ENCODE measurements at places on chromosomes 5 and 9.

DNA sequence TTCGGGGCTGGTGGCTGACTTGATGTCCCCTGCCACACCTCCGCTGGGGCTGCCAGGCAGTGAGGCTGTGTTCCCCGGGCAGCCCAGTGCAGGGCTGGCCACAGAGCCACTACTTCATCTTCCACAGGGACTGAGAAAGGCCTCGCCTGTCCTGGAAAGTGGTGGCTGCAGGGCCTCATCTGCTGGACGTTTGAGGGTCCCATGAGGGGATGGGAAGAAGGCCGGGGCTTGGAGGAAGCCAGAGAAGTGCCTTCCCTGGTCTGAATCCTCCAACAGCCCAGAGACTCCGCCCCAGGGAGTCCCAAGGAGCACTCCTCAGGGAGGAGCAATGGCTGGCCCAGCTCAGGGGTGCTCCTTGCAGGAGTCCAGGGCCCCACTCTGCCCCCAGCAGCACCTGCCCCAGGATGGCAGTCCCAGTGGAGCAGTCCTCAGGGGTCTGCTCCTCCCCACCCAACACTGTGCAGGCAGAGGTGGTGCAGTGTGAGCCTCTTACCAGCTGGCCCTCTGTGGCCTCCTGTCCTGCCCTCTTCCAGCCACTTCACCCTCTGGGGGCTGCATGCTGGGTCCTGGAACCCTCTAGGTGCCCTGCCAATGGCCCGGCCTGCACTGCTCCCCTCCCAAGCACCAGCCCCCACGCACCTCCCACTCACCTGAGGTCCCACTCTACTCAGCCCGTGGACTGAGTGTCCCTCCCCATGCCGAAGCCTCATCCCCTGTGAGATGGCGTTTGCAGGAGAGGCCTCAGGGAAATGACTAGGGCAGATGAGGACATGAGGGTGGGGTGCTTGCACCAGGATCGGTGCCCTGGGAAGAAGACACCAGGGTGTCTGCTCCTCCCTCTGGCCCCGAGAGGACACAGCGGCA lies 47.3 kb upstream of the COL5A1 start:
- DNase-seq, result no peak

DNA sequence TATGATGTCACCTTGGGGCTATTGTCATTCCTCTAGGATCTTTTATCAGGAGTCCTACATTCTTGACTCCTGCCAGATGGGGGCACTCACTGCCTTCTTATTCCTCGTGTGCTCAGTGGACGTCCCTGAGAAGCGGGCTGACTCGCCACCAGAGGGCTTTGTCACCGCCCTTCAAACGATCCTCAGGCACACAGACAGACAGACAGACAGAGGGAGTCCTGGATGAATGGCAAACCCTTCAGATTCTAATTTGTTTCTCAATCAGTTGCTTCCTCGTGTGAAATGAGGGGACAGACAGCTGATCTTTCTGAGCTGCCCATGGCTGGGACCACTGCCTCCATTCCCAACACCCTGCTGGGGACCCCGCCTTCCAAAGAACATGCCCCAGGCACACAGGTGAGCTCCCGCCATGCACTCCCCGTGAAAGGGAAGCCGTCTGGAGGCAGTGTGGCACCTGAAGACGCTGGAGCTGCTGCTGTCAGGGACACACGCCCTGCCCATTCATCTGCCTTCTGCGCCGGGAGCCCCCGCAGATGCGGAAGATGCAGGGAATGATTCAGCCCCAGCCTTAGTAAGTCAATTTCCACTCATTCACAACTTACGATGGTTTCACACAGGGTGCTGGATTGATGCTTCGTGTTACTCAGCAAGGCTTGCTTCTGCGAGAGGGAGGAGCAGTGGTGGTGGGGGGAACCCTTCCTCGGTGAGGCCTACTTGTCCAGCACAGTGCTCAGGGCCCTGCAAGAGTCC lies 24.9 kb upstream of the SH3PXD2B start:
- DNase-seq, result peak; percentile 71

GRCh38 chr5:53425687-53426511 lies 54.5 kb upstream of the FST start:
- peak; percentile 15 for DNase-seq

DNA sequence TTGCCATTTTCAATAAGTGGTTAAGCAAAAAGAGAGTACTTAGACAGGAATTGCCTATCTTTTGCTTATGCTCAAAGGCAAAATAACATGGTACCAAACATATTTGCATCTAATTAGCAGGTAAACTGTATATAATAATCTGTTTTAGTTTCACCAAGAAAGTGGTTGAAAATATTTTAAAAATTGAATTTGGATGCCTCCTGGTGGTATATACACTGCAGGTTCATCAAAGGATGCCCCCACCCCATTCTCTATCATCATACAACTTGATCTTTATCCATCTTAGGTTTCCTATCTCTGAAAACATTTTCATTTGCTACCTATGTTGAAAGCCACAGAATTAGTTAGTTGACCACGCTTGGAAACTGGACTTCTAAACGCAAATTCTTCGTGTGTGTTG lies 47.0 kb upstream of the MROH2B start:
- no peak for DNase-seq

GRCh38 chr9:73206851-73207250 lies 55.2 kb downstream of the ANXA1 start:
- DNase-seq, result no peak

GRCh38 chr5:3075309-3075708 lies 323.8 kb upstream of the IRX2 start:
- no peak for DNase-seq

GRCh38 chr5:18236386-18236785 lies 602.1 kb downstream of the TAF11L14 start:
- no peak for DNase-seq

DNA sequence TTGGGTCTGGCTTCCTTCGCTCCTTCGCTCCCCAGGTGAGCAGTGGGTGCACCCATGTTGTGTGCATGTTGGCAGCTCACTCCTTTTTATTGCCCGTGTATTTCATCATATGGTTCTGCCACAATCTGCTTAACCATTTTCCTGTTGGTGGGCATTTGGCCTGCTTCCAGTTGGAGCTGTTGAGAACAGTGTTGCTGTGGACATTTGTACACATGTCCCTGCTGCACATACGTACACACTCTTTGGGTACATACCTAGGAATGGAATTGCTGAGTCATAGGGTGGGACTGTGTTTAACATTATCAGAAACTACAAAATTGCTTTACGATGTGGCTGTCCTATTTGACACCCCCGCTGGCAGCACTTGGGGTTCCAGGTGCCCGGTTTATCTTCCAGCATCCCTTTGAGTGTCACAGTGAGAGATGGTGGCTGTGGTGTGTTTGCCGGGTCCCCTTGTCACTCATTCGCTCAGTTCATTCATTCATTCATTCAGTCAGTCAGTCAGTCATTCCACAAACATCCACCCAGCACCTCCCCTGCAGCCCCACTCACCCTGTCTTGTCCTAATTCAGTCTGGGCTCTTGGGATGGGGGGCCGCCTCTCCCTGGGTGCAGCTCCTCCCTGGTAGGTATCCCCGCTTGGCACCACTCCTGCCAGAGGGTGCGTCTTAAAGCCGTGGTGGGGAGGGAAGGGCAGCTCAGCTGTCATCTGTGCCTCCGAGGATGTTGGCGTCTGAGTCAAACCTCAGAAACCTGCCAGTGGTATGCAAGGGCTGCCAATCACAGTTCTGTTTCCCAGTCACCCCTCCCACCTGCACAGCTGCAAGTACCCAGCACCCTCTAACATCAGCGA lies 7.9 kb upstream of the FIBCD1 start:
- DNase-seq, result no peak

DNA sequence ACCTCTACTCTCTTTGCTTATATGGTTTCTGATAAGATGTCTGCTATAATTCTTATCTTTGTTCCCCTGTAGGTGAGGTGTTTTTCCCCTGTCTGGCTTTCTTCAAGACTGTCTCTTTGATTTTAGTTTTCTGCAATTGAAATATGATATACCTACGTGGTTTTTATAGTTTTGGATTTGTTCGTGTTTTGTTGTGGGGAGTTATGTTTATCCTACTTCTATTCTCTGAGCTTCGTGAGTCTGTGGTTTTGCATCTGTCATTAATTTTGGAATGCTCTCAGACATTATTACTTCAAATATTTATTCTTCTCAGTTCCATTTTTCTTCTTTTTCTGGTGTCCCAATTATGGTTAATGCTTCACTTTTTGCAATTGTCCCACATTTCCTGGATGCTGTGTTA lies 521.3 kb downstream of the KCTD16 start:
- no peak for DNase-seq

- no peak for DNase-seq
Observed at GRCh38 chr5:163505049-163505367, 411 bp upstream of the MAT2B start.

DNA sequence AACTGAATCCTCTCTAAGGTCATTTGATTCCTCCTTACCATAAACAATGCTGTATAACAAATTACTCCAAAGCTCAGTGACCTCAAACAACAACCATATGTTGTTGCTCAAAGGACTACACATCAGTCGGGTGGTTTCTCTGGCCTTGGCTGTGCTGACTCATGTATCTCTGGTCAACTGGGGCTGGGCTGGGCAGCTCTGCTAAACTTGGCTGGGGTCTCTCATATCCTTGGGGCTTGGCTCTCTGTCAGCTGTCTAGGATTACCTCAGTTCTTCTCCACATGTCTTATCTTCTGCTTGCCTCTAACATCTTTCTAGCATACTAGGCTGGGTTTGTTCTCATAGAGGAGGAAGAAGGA lies 86.4 kb downstream of the GALNT10 start:
- no peak for DNase-seq

GRCh38 chr5:10699987-10700386 lies 61.0 kb downstream of the DAP start:
- no peak for DNase-seq

- no peak for DNase-seq
Observed at GRCh38 chr9:127801955-127802575, 617 bp upstream of the FPGS start.

DNA sequence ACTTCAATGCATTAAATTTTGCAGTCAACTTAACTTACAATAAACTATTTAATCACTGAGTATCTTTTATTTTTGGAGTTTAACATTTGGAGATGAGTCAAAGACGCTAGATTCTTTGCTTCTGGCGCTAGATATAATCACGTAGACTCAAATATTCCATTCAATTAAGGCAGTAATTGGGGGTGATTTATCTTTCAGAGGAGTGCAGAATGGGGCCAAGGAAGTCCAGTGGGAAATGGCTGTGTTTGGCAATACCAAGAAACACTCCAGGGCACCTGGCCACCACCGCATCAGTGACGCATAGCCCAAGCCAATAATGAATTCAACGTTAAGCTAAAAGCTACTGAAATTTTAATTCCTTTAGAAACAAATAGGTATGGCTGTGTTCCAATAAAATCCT lies 81.2 kb downstream of the PHAX start:
- no peak for DNase-seq

DNA sequence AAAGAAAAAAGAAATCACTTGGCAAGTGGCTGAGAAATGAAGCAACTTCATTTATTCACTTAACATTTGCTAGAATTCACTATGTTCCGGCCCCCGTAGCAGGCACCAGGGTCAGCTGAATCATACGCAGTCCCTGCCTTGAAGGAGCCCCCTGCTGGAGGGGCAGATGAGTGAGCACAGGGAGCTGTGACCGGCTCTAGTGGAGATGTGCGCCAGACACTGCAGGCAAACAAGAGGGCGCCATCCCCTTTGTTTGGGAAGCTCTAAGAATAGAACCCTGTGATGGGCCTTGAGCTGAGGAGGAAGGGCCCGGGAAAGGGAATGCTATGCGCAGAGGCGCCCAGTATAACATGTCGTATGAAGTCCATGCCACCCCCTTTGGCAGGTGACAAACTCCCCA lies 20.2 kb upstream of the RPL26L1 start:
- no peak for DNase-seq

DNA sequence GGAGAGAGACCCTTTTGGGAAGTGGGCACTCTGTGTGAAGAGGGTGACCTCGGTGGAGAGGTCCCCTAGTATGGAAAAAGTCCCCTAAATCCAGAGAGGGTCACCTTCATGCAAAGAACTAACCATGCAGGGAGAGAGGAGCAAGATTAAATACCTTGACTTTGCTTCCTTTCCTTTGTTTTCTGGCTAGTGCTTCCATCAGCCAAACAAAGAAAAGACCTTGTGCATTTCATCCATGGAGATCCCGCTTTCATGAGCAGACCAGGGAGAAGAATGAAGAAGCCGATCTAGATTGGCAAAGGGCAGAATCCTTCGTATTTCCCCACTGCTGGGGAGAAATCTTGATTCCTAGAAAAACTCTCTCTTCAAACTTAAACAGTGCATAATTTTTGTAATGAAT lies 813.3 kb upstream of the CDH6 start:
- no peak for DNase-seq

Data from stimulated activated CD4-positive, alpha-beta T cell treated with anti-CD3 and anti-CD28 coated beads, Interleukin-2, amount 100 ng/mL, for 24 hours (primary cell).